Ureter (tissue), 1 donor: ENCODE measurements at places on chromosomes 7 and 10. TPM values are rescaled to one million over a fixed set of nuclear protein-coding genes. Genes with fewer than 3 reads are reported as not detected.

- DNase-seq, result no peak
Measured at GRCh38 chr7:158442260-158442659, 145.4 kb downstream of the PTPRN2 start.

DNA sequence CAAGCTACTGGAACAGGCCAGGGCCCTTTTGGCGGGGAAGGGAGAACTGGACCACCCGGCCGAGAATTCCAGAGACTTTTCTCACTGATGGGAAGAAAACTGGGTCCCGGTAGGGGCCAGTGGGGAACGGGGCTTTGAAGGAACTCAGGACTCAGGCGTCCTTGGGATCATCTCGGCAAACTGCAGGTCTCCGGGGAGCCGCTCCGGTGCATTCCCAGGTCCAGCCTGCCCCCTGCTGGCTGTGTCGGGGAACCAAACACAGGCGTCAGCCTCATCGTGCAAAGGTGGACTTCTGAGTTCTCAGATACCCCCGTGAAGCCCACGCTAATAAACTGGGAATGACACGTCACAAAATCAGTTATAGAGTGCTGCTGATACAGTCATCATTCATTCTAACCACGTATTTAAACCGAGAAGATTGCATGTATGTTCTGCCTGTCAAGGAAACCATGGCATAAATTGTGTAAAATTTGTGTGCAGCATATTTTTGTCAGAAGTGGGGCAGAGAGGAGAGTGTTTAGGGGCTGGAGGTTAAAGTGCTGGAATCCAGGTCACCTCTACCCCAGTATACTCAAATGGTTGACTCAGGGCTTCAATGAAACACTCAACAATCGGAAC lies 76.1 kb upstream of the CPXM2 start:
- peak; percentile 75 for DNase-seq

DNA sequence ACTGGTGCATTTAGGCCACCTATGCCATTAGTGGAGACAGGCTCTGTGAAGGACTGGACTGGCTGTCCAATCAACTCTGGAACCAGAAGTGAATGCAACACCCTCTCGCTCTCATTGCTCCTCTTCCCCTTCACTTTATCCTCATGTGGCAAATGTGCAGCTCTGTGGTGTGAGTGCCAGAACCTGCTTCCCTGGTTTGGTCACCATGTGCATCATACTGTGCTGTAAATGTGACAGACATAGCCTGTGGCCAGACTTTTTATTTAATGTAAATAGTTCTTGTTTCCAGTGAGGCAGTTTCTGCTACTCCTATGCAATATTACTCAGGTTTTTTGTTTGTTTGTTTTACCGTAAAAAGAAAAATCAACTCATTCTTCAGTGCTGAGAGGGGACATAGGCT lies 73.0 kb upstream of the PPP1R9A start:
- no peak for DNase-seq

- no peak for DNase-seq
Measured at GRCh38 chr10:129330211-129330610, 136.8 kb upstream of the MGMT start.

GRCh38 chr10:91653219-91653870 lies 20.5 kb upstream of the PPP1R3C start:
- no peak for DNase-seq

DNA sequence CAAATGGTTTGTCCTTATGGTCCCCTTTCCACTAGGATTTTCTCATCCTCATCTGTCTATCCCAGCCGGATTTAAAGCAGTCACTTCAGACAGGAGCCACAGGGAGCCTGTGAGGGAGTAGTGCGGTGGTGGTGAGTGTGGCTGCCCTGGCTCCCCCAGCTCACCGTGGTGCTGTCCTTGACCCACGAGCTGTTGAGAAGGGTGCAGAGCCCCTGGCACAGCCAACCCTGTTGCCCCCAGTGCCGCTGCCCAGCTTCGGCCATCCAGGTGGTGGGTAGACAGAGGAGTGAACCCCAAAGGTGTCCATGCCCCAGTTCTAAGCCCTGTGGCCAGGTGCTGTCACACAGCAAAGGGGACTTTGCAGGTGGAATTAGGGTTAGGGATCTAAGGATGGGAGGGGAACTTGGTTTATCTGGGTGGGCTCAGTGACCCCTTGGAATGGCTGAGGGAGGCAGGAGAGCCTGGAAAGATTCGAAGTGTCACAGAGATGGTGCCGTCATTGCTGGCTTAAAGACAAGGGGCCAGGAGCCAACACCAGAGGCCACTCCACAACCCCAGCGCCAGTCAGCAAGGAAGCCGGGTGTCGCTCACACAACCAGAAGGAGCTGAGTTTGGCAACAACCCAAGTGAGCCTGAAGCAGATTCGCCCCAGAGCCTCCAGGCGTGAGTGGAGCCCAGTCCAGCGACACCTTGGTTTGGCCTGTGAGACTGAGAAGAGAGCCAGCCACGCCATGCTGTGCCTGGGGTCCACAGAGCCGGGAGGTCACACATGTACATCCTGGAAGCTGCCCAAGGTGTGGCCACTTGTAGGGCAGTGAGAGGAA lies 142.4 kb downstream of the ADCY1 start:
- no peak for DNase-seq

GRCh38 chr7:52154382-52154781 lies 837.8 kb upstream of the COBL start:
- no peak for DNase-seq

DNA sequence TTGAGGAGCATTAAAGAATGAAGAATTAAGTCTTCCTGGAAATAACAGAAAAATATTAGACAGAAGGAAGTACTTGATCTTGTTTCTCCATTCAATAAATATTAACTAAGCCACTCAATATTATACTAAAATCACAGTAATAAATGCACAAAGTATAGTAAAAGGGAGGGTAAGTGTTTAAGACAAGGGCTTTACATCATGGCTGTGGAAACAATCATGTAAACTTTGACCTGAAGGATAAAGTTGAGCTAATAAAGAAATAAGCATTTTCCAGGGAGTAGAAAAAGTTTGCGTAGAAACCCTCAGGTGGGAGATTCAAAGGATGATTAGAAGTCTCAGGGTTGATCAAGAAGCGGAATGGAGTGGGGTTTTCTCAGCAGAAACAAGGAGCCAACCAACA lies 78.2 kb downstream of the SEMA3C start:
- no peak for DNase-seq

DNA sequence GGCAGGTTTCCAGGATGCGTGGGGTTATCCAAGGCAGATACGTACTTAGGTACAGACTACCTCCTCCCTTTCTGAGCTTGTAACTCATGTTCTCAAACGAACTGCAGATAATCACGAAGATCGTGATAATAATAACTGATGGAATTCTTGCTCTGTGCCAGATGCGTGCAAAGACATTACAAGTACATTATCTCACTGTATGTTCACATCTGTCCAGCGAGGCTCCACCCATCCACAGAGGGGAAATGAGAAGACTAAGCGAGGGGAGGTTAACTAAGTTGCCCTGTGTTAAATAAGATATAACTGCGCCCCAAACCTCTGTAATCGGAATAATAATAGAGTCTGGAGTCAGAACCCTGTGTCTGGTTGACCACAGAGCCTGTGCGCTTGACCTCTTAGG lies 1.9 kb downstream of the GALNT17 start:
- DNase-seq, result no peak

DNA sequence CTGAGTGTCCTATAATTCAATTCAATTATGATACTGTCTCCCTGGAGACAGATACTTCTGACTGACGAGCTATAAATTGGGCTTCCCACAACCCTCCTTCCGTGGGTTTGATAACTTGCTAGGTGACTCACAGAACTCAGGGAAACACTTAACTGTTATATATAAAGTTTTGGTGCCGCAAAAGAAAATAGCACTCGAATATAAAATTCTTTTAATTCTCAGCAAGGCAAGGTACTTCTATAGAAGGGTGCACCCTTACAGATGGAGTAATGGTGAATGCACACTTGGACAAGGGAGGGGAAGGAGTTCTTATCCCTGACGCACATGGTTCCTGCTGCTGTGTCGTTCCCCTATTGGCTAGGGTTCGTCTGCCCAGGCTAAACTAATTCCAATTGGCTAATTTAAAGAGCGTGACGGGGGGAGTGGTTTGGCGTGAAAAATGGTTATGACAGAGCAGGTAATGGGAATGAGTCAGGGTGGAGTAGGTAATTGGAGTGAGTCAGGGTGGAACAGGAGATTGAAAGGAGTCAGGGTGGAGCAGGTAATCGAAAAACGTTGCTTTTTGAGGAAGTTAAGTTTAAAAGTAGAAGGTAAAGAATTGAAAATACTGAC lies 20.8 kb upstream of the GHITM start:
- DNase-seq, result no peak

DNA sequence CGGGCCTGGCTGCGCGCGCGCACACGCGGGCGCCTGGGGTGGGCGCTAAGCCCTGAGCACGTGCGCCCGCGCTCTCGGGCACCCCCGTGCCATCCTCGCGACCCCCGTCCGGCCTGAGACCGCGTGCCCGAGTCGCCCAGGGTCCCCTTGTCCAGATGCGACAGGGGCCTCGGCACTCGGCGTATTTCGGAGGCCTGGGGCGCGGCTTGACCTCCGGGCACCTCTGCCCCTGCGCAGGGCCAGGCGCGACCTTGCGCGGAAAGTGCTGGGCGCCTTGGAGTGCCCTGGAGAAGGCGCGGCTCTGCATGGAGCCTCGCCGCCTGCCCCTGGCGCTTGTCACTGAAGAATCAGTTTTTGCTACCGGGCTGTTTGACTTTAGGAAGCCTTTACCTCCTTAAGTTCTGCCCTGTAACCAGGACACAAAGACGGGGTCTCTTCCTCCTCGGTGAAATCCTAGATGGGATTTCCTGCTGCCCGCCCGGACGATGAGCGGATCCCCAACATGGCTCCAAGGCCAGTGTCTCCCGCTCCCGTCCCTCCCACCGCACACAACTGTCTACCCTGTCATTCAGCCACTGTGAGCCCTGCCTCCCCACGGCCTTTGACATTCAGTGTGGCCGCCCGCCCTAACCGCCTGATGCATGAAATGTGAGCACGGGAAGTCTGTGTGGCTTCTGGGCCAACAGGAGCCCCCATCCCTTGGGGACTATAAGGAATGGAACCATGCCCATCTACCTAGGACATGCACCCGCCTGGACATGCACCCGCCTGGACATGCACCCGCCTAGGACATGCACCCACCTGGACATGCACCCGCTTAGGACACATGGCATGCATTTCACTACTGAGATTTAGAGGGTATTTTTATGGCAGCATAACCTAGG lies 1.1 kb upstream of the STK32C start:
- DNase-seq, result no peak

DNA sequence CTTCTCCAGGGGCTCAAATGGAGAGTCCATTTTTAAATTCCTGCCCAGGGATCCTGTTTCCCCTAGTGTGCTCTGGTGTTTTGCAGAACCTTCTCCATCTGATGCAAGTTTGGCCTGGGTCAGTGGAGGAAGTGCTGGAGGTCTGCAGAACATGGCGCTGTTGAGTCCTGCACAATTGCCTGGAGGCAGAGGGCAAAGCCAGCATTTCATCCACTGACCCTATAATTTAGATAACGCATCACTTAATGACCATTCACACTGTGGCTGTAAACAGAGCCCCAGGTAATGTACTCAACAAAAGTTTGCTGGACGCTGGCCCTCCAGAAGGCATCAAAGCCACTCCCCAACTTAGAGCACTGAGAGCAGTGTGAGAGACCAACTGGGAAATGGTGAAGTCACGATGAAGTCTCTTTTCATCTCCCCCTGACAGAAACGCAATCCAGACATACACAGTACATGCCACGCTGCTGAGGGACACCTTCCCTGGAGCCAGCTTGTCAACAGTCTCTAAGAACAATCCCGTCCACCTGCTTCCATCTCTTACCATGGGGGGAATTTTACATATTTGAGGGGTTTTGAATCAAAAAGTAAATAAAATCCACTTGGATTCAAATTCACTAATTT lies 13.4 kb downstream of the C10orf71 start:
- no peak for DNase-seq

DNA sequence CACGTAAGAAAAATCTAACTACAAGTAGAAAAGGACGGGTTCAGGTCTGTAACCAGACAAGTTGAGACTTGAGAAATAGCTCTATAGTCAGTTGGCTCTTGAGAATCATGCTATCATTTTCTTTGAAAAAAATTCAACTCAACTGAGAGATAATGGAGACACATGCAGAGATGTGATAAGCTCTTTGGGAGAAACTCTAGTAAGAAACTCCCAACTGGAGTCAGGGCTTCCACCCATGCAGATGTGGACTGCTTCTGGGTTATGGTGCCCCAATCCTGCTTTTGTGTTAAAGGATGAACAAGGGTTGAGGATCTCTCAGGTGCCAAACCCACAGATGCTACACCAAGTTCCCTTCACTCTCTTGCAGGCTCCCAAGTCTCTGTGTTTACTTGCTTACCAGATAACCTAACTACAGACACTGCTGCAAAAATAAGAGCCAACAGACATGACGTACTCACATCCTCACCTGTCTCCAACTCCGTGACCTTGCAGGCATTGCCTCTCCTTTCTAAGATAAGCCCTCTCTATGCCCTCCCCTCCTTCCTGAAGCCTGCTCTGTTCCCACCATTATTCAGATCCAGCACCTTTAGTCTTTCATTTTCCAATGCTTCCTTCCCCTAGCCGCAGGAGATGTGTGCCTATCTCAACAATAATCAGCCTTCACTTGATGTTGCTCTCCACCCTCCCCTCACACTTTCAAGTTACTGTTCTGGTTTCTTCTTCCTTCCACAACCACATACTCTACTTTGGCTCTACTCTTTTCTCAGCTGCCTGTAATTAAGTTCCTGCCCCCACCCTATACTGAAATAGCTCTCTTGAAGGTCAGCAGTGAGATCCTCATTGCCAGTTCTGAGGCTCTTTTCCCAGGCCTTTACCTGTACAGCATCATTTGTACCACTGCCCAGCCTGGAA lies 130.0 kb downstream of the ICA1 start:
- DNase-seq, result no peak

GRCh38 chr10:122149561-122150505 lies 121.3 kb upstream of the BTBD16 start:
- no peak for DNase-seq

- no peak for DNase-seq
Measured at GRCh38 chr7:77549106-77549870, 12.2 kb downstream of the PTPN12 start.

DNA sequence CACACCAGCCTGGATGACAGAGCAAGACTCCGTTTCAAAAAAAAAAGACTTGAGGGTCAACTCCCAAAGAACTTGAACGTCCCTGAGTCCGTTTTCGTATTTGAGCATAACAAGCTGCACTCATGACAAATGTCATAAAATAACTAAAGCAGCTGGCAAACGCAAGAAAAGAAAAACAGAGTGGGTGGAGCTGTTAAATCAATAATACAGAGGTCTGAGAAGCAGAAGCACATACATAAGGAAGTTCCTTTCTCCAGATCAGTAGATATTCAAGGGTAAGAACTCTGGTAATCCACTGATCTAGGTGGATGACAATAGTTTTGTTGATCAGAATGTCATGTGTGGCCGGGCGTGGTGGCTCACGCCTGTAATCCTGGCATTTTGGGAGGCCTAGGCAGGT lies 150.1 kb downstream of the FAM107B start:
- no peak for DNase-seq

Gene CNPY1
- not detected for total RNA-seq

Gene METTL27
- total RNA-seq, result 14.4 TPM

Gene PCGF5
- 46.3 TPM for total RNA-seq

Gene ADCY1
- 4.6 TPM for total RNA-seq
